ENCODE measurements at places on chromosomes 2 and 18. TPM values are rescaled to one million over a fixed set of nuclear protein-coding genes. Genes with fewer than 3 reads are reported as not detected.

Gene NOL4
- total RNA-seq, result under 0.01 TPM

Gene DAW1
- total RNA-seq, result not detected

Gene MLPH
- total RNA-seq, result 242 TPM

Gene TUBA3E
- total RNA-seq, result not detected

Gene SUPT7L
- 25.9 TPM for total RNA-seq

Gene NETO1
- total RNA-seq, result 0.33 TPM

Gene KCNJ3
- total RNA-seq, result under 0.01 TPM

Gene FKBP1B
- total RNA-seq, result 3.2 TPM

Gene KLHL14
- total RNA-seq, result 0.59 TPM

DNA sequence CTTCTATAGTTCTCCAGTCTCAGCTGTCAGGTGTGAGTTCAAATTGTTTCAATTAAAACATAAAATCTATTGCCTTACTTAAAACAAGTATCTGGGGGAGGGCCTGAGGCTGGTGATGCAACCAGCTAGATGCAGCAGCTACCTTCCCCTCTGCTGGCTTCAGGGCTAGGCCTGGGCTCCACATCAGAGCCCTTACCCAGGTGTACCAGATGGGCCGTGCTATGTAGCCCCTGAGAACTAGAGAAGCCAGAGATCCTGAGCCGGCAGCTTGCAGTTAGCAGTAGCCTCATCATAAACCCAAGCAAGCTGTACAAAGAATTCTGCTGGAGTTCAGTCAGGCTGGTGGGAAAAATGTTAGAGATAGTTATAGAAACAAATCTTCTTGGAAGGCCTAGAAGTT lies 97.7 kb upstream of the ACAA2 start:
- no peak for DNase-seq

GRCh38 chr2:84823788-84824187 lies 57.1 kb downstream of the TRABD2A start:
- no peak for DNase-seq

DNA sequence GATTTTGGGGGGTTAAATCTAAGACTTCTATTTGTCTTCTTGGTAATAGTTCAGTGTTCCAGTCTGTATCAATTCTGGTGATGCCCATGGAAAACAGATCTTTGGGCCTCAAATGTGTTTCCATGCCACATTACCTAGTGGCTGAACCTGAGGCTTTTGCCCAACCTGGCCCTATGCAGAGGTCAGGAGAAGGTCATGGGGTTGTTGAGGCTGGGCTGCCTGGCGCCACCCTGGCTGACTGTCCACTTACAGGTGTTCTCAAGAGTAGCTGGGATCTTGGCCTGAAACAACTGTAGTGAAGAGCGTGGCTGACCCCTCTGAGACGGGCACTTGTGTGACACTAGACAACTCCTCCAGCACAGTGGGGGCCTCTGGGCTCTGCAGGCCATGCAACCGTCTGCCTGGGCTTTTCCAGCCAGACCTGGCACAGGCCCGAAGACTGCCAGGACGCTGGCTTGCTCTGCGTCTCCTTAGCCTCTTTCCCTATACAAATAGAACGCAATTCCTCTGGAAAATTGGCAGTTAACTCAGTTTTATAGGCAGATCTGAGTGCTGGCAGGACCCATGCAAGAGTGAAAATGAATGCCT lies 127.8 kb downstream of the TRIM43 start:
- DNase-seq, result no peak

- DNase-seq, result no peak
Measured at GRCh38 chr2:238586931-238587775, 160.4 kb downstream of the ASB1 start.

DNA sequence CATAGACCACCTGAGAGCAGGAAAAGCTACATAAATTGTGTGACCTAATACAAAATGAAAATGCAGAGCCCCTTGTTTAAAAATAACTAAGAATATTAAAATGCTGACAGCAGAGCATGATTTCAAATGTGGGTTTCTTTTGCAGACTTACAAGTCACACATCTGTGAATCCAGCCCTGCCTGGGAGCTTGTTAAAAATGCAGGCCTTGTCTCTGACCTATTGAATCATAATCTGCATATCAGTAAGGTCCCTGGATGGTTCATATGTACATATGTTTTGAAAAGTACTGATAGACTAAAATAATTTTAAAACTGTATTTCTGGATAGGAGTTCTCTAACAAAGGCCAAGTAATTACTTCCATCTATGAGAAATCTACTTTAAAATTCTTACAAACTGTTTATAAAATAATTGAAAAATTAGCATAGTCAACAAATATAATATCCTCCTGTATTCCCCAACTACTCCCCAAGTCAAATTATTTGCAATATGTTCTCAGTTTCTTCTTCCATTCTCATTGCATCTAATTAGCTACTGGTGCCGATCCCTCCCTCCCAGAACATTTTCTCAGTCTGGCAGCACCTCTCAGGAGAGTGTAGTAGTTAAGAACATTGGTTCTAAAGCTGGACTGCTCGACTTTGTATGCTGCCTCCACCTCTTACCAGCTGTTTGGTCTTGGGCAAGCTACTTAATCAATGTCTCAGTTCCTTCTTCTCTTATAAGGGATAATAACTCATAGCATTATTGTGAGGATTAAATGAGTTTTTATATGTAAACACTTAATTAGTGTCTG lies 1040.4 kb upstream of the CDH2 start:
- DNase-seq, result no peak

GRCh38 chr18:35473562-35473961 lies 24.2 kb downstream of the INO80C start:
- no peak for DNase-seq

GRCh38 chr2:160194351-160194750 lies 5.7 kb downstream of the ITGB6 start:
- DNase-seq, result no peak

- DNase-seq, result no peak
Measured at GRCh38 chr2:69190743-69191404, 177.9 kb downstream of the ANTXR1 start.

- no peak for DNase-seq
Measured at GRCh38 chr2:23859983-23860382, 66.9 kb downstream of the ATAD2B start.

DNA sequence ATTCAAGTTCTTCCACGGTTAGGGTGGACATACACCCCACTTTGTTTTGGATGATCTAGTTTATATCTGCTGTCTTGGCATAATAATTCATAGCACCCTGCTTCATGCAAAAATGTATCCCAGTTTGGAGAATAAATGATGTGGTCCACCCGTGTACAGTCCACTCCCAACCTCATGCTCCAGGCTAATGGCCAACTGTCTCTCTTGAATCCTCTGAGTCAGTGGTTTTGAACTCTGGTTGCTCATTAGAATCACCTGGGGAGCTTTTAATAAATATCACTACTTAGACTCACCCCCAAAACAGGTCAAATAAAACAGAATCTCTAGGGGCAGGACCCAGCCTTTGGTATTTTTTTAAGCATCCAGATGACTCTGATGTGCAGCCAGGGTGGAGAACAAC lies 78.5 kb downstream of the SDC1 start:
- DNase-seq, result no peak

GRCh38 chr2:119323459-119323858 lies 43.2 kb downstream of the C2orf76 start:
- no peak for DNase-seq

- DNase-seq, result no peak
Measured at GRCh38 chr2:163800951-163801381, 65.2 kb upstream of the FIGN start.

GRCh38 chr18:34631093-34631966 lies 78.8 kb upstream of the DTNA start:
- DNase-seq, result no peak

GRCh38 chr2:161170377-161170776 lies 10.1 kb downstream of the TANK start:
- no peak for DNase-seq

- no peak for DNase-seq
Measured at GRCh38 chr18:63992751-63993150, 22.9 kb downstream of the SERPINB8 start.

DNA sequence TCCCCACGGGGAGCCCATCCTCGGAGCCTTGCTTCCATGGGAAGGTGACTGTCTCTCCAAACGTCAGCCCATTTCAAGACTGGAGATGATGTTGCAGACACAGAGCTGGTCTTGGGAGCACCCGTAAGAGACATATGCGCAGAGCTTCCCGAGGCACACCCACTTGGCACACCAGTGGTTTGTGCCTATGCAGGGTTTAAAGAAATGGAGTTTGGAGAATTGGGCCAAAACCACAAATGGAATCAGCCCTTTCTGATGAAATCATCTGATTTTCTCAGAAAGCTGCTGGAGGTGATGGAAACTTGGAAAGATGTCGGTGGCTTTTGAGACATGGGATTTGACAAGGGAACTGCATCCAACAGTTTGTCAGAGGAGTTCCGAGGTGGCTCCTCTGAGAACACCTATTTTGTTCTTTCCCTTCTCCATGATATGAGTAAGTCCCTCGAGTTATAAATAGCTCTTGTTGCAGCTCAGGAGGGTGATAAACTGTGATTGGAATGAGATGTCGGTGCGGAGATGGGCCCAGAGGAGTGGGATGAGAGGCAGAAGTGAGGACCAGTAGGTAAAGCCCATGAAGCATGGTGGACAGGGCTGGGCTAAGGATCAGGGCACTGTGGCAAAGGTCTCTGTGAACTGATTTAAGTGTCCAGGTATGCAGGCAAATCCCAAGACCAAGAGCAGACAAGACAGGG lies 225.7 kb downstream of the ACKR3 start:
- no peak for DNase-seq

DNA sequence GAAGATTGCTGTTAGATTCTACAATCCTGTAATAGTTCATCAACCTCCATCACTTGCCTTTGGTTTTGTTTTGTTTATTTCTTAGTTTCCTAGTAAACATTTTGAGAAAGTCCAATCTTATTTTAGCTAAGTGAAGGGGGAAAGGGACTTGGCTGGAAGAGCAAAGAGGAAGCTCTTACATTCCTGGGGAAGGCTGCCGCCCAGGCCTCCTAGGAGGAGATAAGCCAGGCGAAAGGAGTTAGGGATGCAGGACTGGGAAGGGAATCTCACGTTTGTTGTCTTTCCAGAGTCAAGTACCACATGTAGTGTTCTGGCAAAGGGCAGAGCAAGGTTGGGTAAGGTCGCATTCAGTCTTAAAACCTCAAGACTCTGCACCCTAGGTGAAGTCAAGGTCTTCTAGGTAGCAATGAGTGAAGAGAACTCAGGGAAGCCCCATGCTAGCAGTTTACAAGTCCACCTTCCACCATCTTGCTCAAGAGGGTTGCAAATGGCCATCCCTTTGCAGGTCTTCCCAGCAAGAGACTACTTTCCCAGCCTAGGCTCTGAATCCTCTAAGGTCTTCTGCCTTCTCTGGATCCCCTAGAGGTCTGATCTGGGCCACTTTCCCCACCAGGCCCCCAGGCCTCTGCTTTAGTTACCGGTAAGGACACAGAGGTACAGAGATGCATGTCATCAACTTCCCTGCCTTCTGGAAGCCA lies 320.7 kb downstream of the CYP26B1 start:
- no peak for DNase-seq

DNA sequence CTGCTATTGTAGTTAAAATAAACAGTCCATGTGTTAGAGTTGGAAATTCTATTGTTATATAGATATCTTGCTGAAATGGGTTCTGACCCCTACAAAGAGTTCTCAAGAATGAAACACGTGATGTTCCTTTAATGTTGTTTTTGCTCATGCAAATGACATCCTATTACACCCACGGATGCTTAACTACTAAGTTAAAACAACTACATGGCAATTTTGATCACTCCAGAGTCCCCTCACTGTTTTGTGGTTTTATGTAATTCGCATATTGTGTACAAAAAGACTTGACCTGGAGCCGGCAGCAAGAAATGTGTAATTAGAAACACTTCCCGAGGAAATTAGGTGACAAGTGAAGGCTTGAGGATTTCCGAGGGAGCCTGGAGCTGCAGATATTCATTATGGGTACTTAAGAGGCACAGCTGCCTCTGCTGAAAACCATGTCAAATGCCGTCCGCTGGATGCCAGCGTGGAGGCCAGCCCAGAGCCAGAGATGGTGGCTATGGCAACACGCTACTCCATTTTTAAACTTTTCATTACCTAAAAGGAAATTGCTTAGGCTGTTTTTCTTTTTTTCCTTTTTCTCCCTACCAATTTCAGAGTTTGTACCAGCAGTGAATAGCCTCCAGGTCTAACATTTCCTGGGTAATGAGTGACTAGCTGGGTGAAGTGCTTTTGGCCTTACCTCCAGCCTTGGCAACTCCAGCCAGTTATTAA lies 21.0 kb upstream of the CABLES1 start:
- peak; percentile 42 for DNase-seq

GRCh38 chr2:48940606-48941005 lies 185.1 kb upstream of the LHCGR start:
- DNase-seq, result no peak

DNA sequence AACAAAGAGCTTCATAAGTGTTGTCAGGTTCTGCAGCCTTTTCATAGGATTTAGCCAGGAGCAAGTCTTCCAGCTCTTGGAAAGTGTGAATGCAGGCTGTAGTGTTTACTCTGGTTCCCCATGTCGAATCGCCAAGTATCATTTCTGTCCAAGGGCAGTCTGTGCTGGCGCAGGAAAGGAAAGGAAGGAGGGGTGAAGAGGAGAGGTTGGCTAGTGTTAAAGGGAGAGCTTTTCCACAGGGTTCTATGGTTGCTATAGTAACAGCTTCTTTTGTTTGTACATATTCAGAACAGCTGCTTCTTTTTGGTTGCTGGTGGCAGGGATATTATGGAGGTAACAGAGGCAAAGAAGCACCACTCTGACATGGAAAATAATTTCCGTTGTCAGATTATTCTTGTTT lies 69.9 kb downstream of the KCNH7 start:
- DNase-seq, result no peak

GRCh38 chr2:108316461-108317258 lies 28.0 kb downstream of the SULT1C2 start:
- DNase-seq, result no peak

DNA sequence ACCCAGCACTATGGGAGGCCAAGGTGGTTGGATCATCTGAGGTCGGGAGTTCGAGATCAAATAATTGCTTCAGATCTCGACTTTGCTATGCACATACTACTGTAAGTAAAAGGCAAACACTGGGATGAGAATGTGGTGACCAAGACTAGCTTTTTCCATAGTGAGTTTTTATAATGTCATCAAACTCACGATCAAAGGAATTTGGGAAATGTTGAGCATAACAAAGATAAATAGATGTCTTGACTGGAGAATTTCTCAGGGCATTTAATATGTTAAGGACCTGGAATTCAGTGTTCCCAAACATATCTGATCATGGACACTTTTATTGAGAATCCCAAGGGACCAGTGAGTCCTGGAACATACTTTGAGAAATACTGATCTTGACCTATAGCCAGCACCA lies 205.6 kb downstream of the ARHGAP15 start:
- no peak for DNase-seq

- DNase-seq, result no peak
Measured at GRCh38 chr2:206798000-206798399, 32.6 kb downstream of the FASTKD2 start.

GRCh38 chr18:75582406-75582821 lies 154.9 kb upstream of the SMIM21 start:
- no peak for DNase-seq

GRCh38 chr2:85549826-85550225 lies 10.9 kb downstream of the MAT2A start:
- no peak for DNase-seq

GRCh38 chr2:205948883-205949282 lies 137.1 kb downstream of the INO80D start:
- DNase-seq, result no peak
